ENCODE measurements at places on chromosomes 13 and 19.

GRCh38 chr19:33241091-33241529 is 15.5 kb upstream of the SLC7A10 start:
- no peak for DNase-seq

DNA sequence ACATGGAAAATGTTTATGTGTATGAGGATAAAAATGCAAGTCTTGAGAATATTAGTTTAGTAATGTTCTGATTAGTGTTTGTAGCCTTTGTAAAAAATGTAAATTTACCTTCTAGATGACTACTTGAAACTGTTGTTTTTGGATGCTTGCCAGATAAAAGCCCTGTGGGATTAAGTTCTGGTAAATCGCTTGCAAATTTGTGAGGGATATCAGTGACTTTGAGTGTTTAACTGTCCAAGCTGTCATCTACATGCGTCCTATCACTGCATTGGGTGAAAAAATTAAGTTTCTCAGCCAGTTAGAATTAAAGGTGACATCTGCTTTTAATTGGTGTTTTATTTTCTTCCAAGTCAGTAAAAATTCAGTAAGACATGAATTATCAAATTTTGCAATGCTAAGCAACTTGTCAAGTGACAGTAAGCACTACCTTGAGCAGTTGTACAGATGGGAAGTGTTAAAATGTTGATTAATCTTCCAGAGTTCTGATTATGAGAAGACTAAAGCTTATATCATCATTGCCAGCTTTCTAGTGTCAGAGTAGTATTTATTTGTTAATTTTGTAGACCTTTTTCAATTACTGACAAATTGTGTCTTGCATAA is 88.0 kb downstream of the PCCA start:
- no peak for DNase-seq

GRCh38 chr13:26026211-26026610 is 25.6 kb downstream of the SHISA2 start:
- DNase-seq = no peak

DNA sequence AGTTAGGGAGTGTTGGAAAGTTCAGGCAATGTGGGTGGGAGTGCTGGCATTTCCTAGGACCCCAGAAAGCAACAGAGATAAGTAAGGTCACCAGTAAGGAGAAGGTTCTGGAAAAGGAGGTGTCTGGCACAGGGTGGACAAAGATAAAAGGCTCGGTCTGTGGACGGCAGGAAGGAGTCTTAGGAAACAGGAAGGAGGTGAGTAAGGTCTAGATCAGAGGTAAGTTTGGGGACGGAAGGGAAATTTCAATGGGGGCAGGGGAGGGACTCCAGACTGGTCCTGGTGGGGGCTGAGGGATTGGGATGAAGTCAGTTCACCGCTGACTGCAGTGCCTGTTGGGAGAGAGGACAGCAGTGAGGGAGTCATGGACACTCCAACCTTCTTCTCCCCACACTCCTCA is 7.8 kb upstream of the OPA3 start:
- DNase-seq = no peak

GRCh38 chr13:48233889-48234488 is 983 bp downstream of the ITM2B start:
- DNase-seq = no peak

DNA sequence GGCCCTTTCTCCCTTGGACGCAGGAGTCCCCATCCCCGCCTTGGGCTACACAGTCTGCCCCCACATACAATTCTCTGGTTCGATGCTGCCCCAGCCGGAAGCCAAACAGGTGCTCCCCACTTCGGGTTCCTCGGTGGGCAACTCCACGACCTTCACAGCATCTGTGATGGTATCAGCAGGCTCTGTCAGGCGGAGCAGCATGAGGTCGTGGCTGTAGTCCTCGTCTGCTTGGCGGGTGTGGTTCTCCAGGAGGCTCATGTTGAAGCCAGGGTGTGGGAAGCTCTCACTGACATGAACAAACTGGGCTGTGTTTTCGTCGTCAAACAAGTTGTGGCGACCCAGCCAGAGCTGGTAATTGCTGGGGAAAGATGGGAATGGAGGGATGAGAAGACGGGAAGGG is 3.5 kb downstream of the KLK1 start:
- DNase-seq = no peak

DNA sequence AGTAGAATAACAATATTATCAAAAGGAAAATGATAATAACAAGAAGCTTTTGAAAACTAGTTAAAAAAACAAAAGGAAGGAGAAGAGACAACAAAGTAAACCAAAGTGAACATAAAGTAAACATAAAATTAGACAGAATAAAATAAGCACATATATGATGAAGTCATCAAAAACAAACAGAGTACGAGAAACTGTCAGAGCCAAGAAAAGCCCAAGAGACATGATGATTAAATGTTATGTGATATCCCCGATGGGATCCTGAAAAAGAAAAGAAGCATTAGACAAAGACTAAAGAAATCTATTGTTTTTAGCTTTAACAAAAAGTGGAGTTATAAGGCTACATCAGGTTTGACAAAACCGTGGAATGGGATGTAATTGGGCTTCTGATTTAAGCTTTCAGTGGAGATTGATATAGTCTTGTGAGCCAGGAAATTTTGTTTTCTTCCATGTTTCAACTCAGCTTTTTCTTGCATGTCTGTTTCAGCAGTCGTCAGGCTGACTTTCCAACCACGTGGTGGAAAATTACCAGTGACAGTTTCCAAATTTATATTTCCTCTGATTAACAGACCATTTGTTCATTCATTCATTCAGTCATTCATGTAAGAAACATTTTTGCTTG is 64.9 kb downstream of the KL start:
- DNase-seq = no peak

GRCh38 chr19:18480006-18480691 is 41.7 kb downstream of the ELL start:
- no peak for DNase-seq

DNA sequence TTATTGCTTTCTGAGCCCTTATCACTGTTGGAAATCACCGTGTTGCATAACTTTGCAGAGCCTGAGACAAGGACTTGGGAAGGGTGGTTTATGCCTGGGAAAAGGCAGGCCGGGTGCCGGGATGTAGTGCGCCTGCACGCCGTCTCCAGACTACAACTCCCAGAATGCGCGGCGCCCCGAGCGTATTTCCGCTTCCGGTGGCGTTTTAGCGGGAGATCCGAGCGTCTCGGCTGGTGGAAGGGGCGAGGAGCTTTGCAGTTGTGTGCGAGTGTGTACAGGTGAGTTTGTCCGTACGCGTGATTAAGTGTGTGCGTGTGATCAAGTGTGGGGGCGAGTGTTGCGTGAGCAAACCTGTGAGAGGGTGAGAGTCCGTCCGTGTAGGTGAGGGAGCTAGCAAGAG is 75.4 kb downstream of the PEG3 start:
- no peak for DNase-seq

- DNase-seq = no peak
Observed at GRCh38 chr19:58334691-58335249, 8.0 kb downstream of the ZSCAN22 start.

GRCh38 chr19:34661357-34661756 is 15.6 kb downstream of the SCGB2B2 start:
- DNase-seq = no peak

- DNase-seq = peak; percentile 87
Observed at GRCh38 chr13:109784590-109785140, 1.7 kb downstream of the IRS2 start.

- no peak for DNase-seq
Observed at GRCh38 chr13:36820222-36820621, 1.2 kb downstream of the RFXAP start.

- no peak for DNase-seq
Observed at GRCh38 chr13:71830736-71831135, 36.3 kb downstream of the DACH1 start.

DNA sequence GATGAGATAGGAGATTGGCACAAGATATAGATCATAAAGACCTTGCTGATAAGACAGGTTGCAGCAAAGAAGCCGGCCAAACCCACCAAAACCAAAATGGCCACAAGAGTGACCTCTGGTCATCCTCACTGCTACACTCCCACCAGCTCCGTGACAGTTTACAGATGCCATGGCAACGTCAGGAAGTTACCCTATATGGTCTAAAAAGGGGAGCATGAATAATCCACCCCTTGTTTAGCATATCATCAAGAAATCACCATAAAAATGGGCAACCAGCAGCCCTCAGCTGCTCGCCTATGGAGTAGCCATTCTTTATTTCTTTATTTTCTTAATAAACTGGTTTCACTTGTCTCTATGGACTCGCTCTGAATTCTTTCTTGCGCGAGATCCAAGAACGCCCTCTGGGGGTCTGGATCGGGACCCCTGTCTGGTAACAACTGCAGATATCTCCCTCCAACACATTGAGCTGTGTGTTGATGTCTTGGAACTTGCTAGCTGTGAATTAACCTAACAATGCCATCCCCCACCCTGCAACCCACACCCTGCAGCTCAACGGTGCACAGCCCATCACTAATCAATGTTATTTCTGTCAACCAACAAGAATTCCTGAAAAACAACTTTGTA is 27.1 kb upstream of the GRTP1 start:
- peak; percentile 75 for DNase-seq

DNA sequence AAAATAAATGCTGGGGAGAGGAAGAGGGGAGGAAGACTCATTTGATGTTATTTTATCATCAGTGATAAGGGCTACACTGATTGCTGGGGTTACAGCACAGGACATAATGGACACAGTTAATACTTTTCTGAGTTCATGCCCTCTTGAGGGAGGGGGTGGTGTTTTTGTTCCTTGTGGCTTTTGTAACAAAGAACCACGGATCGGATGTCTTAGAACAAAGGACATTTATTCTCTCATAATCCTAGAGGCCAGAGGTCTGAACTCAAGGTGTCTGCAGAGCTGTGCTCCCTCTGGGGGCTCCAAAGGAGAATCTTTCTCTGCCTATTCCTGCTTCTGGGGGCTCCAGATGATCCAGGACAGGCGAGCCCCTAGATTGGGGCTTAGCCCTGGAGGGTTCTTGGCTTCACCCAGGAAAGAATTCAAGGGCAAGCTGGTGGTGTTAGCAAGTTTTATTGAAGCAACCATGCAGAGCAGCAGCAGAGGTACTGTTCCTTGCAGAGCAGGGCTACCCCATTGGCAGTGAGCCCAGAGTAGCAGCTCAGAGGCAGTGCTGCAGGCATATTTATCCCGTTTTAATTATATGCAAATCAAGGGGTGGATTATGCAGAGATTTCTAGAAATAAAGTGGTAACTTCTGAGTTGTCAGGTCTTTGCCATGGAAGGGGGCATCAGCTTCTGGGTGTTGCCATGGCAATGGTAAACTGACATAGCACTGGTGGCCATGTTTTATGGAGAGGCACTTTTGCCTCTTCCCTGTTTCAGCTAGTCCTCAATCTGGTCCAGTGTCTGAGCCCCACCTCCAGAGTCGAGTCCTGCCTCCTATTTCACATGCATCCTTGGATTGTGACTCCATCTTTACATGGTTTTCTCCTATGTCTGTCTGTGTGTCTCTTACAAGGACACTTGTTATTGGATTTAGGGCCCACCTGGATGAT is 18.0 kb downstream of the VAV1 start:
- DNase-seq = no peak

GRCh38 chr19:768424-768823 is 17.5 kb downstream of the MISP start:
- peak; percentile 80 for DNase-seq

GRCh38 chr19:19185853-19186740 is 5.9 kb downstream of the BORCS8 start:
- DNase-seq = peak; percentile 86

DNA sequence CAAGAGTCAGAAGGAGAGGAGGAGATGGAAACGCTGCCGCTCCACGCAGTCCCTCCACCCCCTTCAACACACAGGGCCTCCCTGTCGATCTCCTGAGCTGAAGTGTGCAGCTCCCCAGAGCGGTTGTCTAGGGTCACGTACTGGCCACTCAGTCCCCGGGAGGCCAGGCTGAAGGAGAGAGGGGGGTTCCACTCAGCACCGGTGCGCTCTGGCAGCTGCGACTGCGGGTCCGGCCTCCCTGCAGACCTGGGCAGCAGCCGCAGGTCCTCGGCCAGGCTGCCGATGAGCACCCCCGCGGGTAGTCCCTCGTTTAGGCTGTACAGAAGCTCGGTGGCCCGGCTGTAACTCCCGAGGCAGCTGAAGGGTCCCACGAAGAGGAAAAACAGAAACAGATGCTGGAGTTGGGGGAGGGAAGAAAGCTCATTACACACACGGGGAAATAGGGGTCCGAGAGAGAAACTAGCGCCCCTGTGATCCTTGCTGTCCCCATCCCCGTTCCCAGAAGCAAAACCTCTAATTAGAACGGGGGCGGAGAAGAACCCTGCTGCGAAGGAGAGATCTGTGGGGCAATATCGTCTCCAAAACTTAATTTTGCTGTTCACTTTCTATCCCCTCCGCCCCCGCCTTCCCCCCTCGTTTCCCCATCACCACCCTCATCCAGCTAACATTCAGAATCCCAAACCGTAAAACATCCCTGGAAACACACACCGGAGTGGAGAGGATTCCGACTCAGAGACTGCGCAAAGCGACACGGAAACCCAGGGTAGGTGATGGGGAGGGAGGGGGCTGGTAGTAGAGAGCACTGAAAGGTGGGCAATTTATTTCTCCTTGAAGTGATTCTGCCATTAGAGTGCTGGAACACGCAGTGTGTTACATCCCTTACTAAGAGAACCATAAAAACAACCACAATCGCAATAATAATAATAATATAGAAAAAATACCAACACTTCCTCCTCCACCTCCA is 1.8 kb downstream of the PCDH20 start:
- DNase-seq = peak; percentile 14

DNA sequence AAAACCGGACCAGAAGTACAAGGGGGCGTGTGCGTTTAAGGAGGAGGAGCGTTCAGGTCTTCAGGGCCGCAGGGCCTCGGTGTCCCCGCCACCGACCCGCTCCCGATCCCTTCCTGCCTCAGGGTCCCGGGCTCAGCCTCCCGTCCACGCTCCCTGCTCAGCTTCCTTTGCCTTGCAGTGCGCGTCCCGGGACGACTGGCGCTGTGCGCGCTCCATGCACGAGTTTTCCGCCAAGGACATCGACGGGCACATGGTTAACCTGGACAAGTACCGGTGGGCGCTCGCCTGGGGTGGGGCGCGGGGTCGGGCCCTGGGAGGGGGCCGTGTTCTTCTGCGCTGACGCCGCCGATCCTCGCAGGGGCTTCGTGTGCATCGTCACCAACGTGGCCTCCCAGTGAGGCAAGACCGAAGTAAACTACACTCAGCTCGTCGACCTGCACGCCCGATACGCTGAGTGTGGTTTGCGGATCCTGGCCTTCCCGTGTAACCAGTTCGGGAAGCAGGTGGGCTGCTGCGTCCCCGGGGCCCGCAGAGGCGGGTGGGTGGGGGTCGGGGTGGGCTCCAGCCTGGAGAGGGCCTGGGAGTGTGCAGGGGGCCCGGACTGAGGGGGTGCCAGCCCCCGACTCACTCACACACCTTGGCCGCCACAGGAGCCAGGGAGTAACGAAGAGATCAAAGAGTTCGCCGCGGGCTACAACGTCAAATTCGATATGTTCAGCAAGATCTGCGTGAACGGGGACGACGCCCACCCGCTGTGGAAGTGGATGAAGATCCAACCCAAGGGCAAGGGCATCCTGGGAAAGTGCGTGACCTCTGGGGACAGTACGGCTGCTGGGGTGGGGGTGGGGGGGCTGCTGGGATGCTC is 1.4 kb downstream of the GPX4 start:
- peak; percentile 73 for DNase-seq

GRCh38 chr19:33629826-33630375 is 8.1 kb downstream of the CHST8 start:
- no peak for DNase-seq

- no peak for DNase-seq
Observed at GRCh38 chr13:25910243-25910642, 141.6 kb downstream of the SHISA2 start.

GRCh38 chr13:51370116-51370515 is 30.6 kb downstream of the SERPINE3 start:
- DNase-seq = no peak

Measured in ELF-1 (cell line).